ENCODE measurements at places on chromosomes 1 and 21.

DNA sequence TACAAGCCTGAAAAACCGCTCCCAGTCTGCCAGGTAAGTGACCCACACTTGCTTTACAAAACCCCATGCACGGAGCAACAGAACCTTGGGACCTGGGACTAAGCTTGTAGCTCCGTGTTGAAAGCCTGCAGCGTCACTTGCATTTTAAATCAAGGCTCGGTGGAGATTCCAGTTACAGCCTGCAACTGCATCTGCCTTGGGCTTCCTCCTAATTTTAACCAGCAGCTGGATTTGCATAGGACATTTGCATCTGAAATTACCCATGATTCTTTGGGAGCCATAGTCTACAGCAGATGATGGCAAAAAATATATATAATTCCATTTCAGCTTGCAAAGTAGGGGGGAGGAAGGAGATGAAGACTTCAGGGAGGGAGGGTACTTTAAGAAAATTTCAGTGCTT, 62.4 kb upstream of the IGSF21 start:
- no peak for DNase-seq

DNA sequence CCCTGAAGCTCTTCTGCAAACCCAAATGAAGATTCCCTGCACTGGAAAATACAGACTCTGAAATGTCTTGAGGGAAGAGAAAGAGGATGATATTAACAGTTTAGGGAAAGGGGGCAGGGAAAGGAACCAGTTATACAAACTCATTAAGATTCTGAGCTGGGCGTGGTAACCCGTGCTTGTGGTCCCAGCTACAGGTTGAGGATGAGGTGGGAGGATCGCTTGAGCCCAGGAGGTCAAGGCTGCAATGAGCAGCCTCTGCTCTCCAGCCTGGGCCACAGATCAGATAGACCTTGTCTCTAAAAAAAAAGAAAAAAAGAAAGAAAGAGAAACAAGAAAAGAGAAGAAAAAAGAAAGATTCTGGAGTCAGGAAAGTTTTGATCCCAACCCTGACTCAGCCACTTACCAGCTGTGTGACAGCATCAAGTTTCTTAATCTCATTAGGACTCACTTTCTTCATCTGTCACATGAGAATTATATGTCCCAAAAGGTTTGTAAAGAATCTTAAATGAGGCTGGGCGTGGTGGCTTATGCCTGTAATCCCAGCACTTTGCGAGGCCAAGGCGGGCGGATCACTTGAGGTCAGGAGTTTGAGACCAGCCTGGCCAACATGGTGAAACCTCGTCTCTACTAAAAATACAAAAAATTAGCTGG, 53.9 kb downstream of the OPTC start:
- DNase-seq: peak; percentile 31

GRCh38 chr1:34701326-34702060, 53.4 kb upstream of the GJB5 start:
- DNase-seq: no peak

DNA sequence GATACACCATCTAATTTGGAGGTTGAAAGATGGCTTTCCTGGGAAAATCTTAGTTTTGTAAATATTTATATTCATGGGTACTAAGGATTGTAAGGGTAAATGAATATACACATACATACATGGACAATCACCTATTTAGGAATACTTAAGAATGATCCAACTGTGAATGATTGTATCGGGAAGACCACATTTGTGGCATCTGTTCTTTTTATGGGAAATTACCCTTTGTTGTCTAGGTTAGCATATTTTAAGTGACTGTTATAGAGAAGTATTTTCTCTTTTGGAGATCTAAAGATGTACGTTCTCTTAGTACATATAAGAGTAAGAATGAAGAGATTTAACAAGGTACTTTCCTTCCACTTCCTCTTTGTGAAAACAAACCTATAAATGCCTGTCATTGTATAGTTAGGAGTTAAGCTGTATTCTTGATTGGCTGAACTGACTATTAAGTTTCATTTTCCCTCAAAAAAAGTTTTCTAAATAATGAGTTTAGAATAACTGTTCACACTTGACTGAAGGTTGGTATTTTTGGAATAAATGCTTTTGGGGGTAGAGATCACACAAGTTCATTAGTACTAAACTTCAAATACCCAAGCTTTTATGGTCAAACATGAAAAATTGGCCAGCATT, 26.7 kb downstream of the SNX7 start:
- DNase-seq: no peak

- DNase-seq: no peak
Measured at GRCh38 chr1:220315070-220315839, 43.0 kb upstream of the RAB3GAP2 start.

DNA sequence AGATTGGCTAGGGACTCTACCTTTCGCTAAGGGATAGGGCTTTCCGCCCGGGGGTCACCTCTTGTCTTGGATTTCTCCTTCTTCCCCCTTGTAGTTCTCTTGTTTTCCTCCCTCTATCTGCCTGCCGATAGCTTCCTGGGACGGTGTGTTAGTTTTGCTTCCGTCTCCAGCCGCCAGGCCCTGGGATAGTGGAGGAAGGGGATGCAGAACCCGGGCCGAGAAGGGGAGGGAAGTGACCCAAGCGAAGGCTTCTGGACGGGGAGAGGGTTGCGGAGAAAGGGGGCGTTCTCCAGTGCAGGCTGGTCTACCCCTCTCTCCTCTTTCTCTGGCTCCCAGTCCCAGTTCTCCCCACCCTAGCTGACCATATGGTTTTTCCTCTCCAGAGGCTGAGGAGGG, 871 bp downstream of the TUFT1 start:
- peak; percentile 7 for DNase-seq

DNA sequence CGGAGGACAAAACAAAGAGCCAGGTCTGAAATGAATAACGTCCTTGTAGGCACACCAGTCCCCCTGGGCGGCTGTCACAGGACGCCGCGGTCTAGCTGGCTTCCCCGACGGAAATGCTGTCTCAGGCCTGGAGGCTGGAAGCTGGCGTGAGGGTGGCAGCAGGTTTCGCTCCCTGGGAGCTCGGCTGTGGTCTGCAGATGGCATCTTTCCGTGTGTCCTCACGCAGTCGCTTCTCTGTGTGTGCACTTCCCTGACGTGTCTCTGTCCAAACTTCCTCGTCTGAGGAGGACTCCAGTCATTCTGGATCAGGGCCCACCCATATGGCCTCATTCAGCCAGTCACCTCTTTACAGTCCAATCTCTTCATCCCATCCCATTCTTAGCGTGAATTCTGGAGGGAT, 14.2 kb downstream of the TNFRSF14 start:
- DNase-seq: peak; percentile 21

- DNase-seq: peak; percentile 82
Measured at GRCh38 chr21:46474382-46474781, 15.7 kb downstream of the DIP2A start.

DNA sequence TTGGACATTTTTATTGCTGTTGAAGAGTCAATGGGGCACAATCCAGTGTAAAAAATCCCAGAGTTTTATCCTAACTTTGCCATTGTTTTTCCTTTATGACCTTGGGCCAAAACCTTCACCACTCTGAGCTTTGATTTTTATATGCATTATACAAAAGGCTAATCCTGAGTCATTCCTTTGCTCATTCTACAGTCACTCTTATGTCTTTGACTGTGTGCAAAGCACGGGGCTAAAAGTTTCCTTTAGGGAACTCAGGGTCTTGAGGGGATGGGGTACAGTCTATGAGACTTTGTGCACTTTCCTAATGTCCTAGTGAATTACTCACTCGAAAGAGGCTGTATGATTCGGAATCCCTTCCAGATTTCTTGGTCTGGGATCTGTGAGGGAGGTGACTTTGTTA, 543.2 kb upstream of the CAMK1G start:
- DNase-seq: no peak

- peak; percentile 56 for DNase-seq
Measured at GRCh38 chr1:184210031-184210430, 158.5 kb downstream of the TSEN15 start.

DNA sequence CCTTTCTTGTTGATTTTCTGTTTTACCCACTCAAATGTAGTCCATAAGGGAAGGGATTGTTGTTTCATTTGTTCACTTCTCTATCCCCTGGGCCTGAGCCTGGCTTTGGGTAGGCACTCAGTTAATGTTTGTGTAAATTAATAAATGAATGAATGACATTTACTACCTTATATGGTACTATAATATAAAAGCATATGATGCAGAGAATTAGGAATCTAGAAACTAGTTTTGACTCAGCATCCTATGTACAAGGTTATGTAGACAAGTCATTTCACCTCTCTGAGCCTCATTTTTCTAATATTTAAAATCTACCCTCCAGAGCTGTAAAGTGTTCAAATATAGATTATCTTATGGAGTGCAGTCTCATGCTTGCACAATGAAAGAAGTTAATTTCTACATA, 68.9 kb upstream of the S1PR1 start:
- no peak for DNase-seq

DNA sequence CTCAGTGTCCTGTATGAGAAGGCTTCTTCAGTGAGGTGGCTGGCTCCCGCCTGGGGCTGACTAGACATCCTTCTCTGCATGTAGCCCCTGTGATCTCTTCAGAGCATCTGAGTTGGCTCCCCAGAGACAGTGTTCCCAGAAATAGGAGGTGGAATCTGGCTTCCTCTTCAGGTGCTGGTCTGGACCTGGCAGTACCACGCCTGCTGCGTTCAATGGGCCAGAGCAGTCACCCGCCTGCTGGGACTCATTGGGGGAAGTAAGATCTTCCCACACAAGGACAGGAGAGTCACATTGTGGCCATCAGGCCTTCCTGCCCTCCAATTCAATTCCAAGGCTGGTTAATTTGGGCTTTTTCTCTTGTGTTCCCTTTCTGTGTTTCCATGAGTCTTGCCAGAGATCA, 51.0 kb downstream of the ADARB1 start:
- no peak for DNase-seq

DNA sequence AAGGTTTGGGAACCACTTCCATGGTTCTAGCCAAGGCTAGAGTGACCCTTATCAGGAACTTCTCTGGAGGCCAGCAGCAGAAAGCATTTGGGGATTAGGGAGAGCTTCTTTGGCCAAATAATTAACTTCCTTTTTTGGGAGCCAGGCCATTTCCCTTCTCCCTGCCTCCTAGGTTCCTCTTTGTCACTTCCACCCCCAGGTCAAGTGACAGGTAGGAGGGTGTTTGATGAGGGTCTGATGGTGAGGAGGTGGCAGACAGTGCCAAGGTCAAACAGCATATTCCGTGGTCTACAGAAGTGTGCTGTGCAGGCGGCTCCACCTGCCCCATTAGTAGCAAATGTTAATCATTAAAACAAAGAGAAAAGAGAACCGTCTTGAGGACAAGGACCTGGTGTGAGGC, 1.9 kb upstream of the KCNA10 start:
- DNase-seq: peak; percentile 62

DNA sequence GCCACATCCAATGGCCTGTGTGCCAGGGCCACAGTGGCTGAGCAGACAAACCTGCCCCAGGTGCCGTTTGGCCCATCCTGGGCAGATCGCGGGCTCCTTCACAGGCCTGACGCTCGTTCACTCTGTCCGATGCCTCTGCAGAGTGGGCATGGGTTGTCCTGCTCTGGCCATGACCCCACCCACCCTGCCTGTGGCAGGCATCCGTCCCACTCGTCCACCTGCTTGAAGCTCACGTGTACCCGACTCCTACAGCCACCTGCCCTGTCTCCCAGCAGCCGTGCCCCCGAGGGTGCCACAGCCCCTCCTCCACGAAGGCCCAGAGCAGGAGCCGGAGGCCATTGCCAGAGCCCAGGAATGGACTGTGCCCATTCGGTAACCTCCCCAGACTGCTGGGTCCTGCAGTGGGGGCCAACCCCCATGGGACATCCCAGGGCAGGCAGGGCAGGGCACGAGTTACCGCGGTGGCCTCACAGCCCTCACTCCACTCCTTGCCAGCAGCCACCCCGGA, 41.9 kb downstream of the TRIM11 start:
- DNase-seq: no peak

DNA sequence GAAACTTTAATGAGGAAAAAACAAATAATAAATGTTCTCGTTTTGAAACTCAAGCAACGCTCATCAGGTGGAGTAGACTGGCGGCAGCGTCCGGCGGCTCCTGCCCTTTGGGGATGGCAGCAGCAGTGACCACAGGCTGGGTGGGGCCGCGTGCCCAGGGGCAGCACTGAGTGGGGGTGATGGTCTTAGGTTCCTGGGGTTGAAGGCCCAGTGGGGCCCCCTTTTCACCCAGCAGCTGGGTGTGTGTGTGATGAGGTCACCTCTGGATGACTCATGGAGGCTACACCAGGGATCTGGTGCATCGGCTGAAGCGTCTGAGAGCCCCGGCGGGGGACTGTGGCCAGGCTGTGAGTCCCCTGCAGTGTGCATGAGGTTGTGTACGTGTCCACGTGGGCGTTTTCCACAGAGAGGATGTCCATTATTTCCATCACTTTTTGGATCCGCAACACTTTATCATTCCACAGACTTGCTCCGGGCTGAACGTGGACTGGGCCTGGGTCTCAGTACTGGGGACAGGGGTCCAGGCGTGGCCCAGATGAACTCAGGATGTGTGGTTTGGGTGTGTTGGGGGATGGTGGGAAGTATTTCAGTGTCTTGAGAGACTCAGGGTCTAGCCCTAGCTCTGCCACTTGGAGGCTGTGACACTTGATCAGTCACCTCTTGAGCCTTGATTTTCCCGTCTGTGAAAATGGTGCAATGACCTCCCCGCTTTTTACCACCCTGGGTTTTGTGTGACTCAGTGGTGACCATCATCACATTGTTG, 25.6 kb downstream of the LDLRAP1 start:
- DNase-seq: no peak

DNA sequence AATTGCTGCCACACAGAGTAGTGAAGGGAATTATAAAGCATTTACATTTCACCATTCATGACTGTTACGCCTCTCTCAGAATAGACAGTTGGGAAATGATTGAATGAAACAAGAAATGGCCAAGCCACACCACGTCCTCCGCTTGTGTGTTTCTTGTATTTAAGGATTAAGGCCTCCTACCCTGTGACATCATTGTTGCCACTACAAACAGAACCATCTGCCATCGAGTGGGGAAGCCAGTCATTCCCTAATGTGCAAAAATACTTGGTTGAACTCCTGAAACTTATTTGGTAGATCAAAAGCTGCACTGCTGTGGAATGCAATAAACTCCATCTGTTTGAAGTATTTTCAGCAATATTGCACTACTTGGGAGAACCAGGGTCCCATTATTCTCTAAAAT, 99.0 kb upstream of the C1orf105 start:
- DNase-seq: no peak

- DNase-seq: no peak
Measured at GRCh38 chr1:22841142-22841541, 130.5 kb downstream of the EPHB2 start.

- DNase-seq: no peak
Measured at GRCh38 chr1:5389101-5389885, 602.9 kb downstream of the NPHP4 start.

GRCh38 chr21:44934797-44935532, 4.9 kb upstream of the SLX9 start:
- DNase-seq: no peak

GRCh38 chr1:151893176-151893924, 16.0 kb downstream of the THEM4 start:
- DNase-seq: no peak

Data from inflammatory macrophage treated with lipopolysaccharide for 4 hours (primary cell).